ENCODE measurements at places on chromosomes 2 and 18.

GRCh38 chr2:186443851-186444250 is 42.2 kb upstream of the ZC3H15 start:
- DNase-seq: no peak

DNA sequence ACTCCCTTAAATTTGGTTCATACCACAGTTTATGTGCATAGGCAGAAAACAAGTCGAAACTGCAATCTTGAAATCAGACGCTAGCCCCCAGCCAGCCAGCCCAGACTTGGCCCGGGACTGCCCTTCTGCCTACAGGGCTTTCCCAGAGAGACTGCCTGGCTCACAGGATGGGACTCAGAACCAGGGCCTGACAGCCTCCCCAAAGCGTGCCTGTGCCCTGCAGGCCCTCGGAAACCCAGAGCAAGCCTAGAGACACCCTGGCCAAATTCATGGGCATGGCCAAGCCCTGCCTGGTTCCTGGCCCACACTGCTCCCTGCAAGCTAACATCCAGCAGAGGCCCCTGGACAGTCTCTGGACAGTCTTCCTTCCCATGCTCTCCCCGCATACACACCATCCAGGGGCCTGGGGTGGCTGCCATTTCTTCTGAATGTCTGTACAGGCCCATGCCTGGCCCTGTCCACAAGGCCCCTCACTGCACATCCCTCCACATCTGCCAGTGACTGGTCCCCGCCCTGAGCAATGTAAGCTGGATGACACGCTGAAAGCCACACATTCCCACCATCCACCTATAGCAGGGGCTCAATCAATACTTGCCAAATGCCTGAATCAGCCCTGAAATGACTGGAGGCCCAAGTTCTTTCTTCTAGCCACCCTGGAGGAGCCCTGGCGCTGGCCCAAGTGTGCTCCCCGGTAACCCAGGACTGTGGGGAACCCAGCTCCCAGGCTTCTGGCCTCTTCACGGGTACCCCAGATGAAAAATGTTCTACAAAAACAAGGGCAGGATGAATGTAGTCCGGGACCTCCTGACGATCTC is 73.1 kb downstream of the HDAC4 start:
- DNase-seq: no peak

DNA sequence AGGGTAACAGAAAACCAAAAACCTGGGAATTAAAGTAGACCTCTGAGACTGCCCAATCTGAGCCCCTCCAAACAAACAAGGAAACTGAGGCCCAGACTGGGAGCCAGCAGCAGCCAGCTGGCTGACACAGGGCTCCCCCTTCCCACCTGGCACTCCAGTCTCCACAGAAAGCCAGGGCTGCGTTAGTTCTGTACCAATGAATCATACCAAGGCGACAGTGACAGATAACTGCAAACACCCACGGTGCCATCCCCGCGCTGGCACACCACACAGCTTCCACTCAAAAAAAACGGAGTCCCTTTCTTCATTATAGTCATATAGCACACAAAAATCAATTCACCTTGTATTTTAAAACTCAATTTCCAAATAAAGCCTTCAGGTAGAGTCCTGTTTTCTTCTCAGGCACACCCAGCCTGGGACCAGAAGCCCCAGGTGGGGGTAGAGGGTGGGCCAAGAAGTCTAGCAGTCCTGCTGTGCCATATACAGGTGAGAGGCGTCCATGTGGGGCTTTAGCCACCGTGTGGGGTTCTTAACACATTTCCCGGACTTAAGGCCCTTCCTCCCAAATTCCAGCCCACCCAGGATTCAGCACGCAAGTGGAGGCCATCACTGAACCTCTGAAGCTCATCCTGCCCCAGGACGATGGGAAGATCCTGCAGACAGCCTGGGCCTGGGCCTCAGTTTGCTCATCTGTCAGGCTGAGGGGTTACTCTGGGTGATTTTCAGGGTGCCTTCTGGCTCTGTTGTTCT is 1.2 kb downstream of the PER2 start:
- no peak for DNase-seq

- no peak for DNase-seq
Measured at GRCh38 chr2:111148925-111149324, 28.2 kb downstream of the BCL2L11 start.

GRCh38 chr2:16382451-16382850 is 283.2 kb downstream of the CYRIA start:
- DNase-seq: no peak

GRCh38 chr2:126645211-126645618 is 10.7 kb upstream of the GYPC start:
- no peak for DNase-seq

GRCh38 chr2:71880846-71881610 is 266.6 kb downstream of the CYP26B1 start:
- DNase-seq: no peak

DNA sequence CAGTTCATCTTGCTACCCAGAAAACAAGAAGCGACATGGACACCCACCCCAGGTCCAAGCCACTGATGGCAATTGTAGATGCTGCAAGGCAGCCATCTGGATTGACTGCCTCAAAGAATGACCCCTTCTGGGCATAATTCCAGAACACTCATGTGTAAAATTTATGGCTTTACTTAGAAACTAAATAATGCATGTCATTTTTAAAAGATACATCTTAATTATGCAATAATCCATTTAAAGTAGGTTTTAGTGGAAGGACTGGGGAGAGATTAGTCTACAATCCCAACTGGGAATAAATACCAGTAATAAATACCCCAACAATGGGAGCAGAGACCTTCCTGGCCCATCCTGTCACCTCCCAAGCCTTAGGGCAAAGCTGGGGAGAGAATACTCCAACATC is 247.7 kb downstream of the SS18 start:
- no peak for DNase-seq

DNA sequence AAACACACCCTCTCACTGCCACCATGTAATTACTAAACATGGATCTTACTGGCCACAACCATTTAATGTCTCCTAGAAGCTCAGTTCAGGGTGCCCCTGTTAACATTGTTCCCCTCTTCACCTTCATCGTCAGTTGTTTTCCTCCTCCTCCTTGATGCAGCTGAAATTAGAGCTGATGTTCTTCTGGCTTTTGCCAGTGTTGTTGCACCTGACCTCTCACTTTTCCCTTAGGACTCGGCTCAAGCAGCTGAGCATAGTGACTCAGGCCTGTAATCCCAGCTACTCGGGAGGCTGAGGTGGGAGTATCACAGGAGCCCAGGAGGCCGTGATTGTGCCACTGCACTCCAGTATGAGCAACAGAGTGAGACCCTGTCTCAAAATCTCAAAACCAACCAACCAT is 70.8 kb downstream of the ACSL3 start:
- no peak for DNase-seq

DNA sequence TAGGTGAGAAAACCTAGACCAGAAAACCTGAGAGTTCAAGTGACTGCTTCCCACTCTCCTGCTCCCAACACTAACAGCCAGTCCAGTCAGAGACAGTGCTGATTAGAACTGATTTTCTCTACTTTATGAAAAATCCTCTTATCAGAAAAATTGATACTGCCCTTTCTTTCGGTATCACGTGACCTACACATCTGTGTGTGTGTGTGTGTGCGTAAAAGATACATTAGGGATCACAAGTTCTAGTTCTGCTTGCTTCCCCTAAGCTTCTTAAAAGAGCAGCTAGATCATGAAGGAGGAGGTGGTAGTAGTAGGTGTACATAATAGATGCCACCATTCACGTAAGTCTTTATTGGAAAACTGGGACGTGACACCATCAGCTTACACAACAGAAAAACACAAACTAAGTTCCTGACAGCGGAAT is 1.5 kb downstream of the ARL5A start:
- no peak for DNase-seq

DNA sequence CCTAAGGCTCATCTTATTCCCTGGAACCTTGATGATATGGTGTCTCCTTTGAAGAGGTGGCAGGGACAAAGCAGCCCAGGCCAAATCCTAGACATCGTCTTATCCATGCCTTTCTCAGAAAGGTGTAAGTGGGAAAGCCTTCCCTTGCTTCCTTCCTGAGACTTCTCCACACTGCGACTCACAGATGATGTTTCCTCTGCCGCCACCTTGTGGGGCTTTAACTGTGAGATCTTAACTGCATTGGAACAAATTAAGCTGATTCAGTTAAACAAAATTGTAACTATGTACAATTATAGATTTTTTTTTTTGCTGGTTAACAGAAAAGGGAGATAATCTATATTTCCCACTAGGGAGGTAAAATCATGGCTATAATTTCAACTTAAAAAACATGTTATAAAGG is 10.0 kb upstream of the GCA start:
- DNase-seq: peak; percentile 38

GRCh38 chr2:100767224-100767653 is 52.7 kb upstream of the NPAS2 start:
- DNase-seq: no peak

DNA sequence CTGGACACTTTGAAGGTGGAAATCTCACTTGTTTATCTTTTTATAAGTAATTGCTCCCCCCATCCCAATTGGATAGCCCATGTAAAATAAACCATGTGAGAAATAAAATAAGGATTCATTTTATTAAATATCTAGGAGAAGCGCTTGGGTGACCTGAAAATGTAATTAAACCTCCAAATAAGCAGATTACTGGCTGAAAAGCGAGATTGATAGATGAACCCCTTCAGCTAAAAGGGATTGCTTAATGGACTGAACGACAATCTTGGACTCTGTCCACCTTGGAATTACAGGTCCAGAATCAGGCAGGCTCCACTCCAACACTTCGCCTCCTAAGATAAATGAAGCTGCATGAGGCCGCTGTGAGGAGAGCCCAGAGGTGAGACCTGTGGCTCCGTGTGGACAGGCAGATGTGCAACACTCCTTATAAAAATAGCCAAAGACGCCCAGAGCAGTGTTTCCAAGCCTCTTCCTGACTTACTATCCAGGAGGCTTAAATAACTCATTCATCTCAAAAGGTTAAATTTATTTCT is 441.5 kb downstream of the MTX2 start:
- DNase-seq: no peak

DNA sequence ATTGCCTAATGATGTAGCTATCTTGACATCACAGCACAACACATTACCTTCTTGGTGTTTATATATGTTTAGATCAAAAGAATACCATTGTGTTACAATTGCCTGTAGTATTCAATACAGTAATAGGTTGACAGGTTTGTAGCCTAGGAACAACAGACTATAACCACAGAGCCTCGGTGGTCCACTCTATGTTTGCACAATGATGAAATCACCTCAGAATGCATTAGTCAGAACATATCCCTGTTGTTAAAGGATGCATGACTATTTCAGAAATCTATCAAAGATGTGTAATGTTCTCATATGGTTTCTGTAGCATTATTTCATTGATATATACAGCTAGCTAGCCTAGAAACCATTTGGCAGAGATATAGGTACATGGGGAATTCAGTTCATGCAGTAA is 8.9 kb downstream of the METTL5 start:
- peak; percentile 72 for DNase-seq

DNA sequence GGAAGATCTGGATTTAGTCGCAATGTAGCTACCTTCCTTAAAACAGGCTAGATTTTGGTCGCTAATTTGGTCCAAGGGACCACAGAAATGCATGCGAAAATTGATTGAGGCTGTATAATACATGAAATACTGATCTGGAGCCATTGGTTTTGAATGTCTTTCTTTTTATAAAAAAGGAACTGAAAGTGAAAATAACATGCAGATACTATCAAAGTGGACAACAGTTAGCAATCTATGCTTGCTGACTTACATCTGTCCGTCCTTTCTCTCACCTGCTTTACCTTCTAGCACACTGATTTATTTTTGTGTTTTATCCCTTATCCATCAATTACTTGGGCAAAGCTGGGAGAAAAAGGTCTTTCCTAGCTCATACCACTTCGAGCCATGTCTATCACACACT is 1459.8 kb upstream of the ACVR2A start:
- DNase-seq: no peak

GRCh38 chr18:73124175-73124574 is 256.4 kb upstream of the NETO1 start:
- DNase-seq: peak; percentile 22

GRCh38 chr18:79883461-79884293 is 67.8 kb downstream of the SLC66A2 start:
- no peak for DNase-seq

DNA sequence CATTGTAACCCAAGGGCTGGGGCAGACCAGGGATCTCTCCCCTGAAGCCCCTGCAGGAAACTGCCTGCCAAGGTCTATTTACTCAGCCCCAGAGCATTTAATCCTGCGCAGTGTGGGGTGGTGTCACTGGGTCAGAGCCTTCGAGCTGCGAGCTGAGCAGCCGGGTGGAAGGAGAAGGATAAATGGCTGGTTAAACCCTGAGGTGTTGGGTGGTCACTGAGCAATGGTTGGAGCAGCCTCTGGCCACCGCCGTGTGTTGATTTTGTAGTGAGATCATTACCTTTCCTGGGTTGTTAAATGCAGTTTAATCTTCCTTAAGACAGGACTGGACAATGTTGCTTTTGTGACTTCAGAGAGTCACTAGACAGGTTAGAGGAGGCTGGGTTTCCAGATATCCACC is 98.1 kb downstream of the SETBP1 start:
- no peak for DNase-seq

GRCh38 chr2:229852565-229852964 is 69.2 kb downstream of the TRIP12 start:
- DNase-seq: peak; percentile 50

- DNase-seq: no peak
Measured at GRCh38 chr2:23100406-23100805, 284.6 kb upstream of the KLHL29 start.

DNA sequence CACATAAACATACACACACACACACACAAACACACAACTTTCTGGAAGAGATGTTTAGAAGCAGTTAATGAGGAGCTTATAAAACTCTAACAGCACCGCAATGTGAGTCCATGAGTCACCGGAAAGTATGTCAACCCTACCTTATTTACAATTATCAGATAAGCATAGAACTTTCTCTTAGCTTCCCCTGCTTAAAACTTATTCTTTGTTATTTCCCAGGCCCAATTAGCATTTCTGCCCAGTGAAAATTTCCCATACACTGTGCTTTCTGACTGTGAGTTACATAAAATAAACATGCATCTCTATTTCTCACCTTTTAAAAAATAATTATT is 737.6 kb downstream of the LRP1B start:
- DNase-seq: peak; percentile 33

DNA sequence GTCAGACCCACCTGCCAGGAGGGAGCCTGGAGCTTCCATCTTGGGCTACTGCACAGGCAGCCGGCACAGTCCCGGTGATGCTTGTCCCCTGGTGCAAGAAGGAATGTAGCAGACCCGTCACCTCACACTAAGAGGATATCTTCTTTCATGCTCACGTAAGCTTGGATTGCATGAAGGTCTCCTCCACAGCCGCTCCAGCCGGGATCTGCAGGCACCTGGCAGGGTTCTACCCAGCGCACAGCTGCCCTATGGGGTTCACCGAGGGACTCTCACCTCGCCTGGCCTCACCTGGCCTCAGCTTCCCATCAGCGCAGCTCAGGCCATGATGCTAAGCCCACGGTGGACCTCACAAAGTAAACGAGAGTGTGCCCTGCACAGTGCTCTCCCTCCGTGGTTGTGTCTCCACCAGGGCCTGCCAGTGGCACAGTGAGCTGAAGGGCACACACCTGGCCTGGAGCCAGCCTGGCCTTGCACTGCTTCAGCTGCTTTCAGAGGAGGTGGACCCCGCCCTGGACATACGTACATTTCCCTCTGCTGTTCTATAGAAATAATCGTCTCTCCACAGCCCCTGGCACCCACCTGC is 239.1 kb downstream of the SEPTIN10 start:
- no peak for DNase-seq
